ENCODE measurements at places on chromosomes 4 and X. TPM values are rescaled to one million over a fixed set of nuclear protein-coding genes. Genes with fewer than 3 reads are reported as not detected.
A peak's percentile ranks its signal among the peaks of the same experiment; 100 is the strongest.

- no peak for DNase-seq
These were observed 11.0 kb upstream of the OTC start for GRCh38 chrX:38341442-38341841.

The BTC gene
- 1.4 TPM for total RNA-seq

DNA sequence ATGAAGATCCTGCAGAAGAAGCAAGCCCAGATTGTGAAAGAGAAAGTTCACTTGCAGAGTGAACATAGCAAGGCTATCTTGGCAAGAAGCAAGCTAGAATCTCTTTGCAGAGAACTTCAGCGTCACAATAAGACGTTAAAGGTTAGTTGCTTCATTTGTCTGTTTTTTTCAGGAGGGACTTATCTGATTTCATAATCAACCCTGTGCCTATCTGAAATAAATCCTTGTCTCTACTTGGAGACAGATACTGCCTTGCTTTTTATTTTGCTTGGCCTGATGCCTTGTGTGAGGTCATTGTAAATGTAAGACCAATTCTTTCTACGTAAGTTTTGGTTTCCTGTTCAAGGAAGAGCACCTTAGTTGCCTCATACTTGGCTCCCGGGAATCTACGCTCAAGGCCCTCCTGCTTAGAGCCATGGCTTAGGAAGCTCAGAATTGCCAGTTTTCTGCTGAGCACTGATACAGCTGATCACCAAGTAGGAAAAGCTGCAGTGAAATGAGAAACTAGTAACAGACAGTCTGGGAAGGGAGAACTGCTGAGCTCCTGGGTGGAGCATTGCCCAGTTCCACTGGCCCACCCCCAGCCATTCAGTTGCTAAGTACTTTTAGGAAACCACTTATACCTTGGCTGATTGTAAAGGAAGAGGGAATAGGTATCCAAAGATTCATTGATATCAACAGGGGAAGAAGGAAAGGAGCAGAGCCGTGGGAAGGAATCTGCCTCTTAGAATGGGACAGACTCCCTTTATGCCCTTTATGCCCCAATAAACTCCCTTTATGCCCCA is 41.8 kb downstream of the RBBP7 start:
- no peak for DNase-seq

GRCh38 chrX:40721489-40722106 is 13.7 kb downstream of the MED14 start:
- no peak for DNase-seq

DNA sequence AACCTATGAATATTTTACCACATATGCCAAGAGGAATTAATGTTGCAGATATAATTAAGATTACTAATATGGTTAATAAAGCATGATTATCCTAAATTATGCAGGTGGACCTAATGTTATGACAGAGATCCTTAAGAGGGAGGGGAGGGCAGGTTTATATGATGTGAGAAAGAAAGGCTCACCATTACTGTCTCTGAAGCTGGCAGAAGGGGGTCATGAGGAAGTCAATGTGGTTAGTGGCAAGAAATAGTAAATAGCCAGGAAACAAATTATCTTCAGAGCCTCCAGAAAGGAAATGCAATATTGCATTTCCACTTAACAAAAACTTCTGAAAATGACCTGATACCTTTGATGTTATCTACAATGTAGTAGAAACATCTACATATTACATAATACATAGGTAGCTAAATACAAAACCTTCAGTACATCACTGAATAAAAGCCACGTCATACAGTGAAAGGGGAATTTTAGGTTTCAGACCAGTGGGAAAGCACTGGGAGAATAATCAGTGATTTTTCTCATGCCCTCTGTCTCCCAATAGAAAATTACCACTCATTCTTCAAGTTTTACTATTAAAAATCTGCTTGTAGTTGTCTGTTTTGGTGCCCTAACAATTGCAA is 609.2 kb downstream of the SPOCK3 start:
- no peak for DNase-seq

The ZNF630 gene
- 3.6 TPM for total RNA-seq

- no peak for DNase-seq
These were observed 606 bp downstream of the CXorf58 start for GRCh38 chrX:23908219-23909004.

DNA sequence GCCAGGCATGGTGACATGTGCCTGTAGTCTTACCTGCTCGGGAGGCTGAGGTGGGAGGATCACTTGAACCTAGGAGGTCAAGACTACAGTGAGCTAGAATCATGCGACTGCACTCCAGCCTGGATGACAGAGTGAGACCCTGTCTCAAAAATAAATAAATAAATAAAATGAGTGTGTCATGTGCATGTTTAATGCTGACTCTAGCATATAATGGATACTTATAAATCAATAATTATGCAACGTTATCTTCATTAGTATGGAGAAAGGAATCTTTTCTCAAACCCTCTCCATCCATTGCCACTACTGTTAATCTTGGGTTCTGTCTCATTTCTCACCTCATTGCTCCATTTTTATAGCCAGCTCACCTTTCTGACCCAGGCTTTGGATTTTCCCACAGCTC is 189.5 kb upstream of the RPL34 start:
- DNase-seq = no peak

The CLGN gene
- total RNA-seq = 3.0 TPM

DNA sequence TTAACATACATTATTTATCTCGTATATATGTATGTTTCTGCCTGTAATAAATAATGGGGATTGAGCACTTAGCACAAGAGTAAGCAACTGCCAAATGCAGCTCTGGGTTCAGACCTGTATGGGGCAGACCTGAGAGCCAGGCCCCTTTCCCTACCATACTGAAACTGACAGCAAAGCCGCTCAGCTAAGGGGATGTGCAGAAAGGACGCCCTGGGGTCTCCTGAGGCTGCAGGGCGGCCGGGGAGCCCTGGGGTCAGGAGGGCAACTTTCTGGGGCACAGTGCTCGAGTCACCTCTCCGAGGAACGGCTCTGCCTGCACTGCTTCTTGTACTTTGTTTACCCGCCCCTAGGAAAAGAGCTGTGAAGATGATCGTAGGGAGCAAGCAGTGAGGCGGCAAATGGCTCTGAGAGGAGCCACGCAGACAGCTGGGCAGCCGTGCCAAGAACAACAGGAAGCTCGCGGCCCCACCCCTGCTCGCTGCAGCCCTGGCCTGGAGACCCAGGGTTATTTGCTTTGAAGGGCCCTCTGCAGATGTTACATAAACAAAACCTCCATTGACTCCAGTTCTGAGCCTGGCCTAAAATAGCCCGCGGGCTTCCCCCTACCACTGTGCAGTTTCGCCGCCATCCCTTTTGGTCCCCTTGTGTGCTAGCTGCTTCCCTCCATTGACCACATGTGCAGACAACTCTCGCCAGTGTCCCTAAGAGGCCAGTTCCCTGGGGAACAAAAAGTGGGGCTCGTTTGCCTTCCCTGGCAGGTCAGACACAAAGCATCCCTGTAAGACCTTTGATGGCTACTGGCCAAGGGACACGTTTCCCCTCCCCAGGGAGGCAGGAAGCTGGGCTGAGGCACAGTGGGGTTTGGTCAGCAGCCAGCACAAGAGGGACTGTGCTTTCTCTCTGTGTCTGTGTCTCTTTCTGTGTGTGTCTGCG is 111.3 kb upstream of the LNX1 start:
- DNase-seq = peak; percentile 74

DNA sequence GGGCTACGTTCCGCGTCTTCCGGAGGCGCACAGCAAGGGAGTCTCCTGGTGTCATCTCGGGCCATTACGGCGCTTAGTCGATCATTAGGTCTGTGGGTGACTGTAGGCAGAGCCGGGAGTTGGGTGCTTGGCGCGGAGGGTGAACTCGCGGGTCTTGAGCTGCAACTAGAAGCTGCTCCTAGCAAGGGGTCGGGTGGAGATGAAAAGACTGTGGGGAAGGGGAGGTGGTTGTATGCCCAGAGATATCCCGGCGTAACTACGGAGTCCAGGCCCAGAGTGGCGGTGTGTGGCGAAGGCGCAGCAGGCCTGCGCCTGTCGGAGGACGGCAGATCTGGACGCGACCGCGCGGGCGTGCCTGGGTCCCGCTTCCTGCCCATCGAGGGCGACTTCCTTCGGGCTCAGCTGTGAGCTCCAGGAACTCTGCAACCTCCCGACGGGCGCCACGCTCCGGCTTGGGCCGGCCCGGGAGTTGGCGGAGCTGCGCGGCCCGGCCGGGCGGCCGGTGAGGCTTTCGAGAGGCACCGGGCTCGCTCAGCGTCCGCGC is 2.7 kb upstream of the NKX3-2 start:
- no peak for DNase-seq

GRCh38 chrX:1853916-1854315 is 239.1 kb downstream of the ASMT start:
- no peak for DNase-seq

GRCh38 chr4:11152684-11153083 is 276.0 kb downstream of the HS3ST1 start:
- no peak for DNase-seq

GRCh38 chr4:1416051-1416947 is 10.1 kb upstream of the NKX1-1 start:
- no peak for DNase-seq

- no peak for DNase-seq
These were observed 3.7 kb upstream of the HDAC8 start for GRCh38 chrX:72576141-72576894.

DNA sequence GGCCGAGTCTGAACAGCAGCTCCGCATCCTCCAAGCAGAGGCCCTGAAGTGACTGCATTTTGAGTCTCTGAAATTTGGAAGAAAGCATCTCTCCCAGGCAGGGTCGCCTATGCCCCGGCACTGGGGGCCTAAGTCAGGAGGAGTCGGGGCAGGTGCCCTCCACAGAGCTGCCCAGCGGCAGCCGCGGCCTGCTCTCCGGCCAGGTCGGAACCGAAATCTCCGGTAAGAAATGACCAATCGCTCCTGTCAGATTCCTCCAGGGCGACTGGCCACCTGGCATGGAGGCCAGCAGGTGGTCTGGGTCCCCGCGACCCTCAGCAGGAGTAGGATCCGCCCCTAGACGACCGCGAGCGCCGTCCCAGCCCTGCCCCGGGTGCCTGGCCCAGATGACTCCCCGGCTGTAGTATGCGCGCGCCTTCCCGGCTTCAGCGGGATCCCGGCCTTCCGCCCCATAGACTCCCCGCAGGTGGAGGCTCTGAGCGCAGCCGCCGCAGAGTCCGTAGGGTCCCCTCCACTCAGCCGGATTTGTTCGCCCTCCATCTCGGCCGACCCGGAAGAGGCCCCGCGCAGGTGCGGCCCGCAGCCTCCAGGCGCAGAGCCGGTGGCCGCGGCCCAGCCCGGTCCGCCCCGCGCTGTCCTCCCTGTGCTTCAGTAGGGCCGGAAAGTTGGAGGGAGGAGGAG is 1.5 kb downstream of the NKX1-1 start:
- DNase-seq = no peak

DNA sequence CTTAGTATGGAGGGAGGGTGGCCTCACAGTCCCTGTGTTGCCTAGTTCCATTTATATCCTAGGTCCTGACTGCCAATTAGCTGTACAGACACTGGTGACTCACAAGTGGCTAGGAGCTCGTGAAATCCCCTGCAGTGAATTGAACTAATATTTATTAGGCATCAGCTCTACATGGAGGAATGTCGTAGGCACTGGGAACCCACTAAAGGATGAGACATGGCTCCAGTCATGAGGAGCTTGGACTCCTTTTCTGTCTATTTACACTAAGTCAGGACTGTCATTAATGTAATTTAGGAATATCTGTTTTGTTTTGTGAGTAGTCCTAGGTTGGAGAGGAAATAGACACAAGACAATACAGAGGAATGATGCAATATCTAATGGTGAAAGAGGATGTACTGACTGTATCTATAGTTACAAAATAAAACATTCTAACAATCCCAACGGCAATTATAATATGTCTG is 67.7 kb downstream of the MID1IP1 start:
- DNase-seq = no peak

DNA sequence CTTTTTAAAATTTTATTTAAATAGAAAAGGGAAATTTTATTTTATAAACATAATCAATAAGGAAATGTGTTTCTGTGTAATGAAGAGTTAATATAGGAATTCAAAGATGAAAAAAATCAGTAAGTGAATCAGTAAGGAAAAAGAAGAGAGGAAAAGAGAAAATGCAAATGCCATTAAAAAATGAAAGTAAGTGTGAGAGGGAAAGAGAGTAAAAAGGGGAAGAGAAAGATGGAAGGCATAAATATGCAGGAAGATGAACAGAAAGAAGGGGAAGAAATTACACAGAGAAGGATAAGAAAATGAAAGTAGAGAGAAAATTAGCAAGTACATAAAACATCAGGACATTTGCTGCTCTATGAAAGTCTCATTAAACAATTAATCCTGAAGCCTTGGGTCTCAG is 349.9 kb downstream of the FSTL5 start:
- no peak for DNase-seq

GRCh38 chr4:153555730-153556434 is 89.7 kb downstream of the TMEM131L start:
- no peak for DNase-seq

DNA sequence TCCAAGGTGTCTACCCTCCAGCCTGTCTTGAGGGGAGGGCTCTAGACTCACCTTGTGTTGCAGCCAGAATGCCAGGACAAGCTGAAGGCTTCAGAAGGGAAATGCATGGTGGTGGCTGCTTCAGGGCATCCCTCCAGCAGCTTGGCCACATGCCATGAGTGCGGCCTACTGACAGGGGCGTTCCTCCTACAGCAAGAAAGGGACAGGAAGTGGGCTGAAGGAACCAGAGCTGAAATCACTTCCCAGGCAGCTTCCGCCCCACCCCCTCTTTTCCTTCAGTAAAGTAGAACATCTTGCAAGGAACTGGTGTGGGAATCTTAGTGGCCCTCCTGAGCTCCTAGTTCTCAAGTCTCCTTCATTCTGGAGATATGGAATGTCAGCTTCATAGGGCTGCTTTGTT is 167.5 kb upstream of the DGKK start:
- DNase-seq = no peak

The FAM193A gene
- total RNA-seq = 26.8 TPM

DNA sequence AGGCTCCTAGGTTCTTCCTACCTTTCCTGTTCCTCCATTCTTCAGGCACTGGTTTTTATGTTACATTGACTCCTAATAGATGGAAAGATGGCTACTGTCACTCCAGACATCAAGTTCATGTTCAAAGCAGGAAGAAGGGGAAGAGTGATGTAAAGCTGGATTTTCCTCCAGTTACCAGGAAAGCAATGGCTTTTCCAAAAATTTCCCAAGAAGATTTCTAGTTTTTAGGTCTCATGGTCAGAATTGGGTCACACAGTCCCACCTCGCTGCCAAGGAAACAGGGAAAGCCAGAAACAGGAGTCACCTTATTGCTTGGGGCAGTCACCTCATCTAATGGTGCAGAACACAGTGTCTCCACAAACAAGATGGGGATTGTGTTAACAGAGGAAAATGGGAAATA is 21.5 kb downstream of the RXFP1 start:
- no peak for DNase-seq
